Stimulated activated CD8-positive, alpha-beta memory T cell treated with anti-CD3 and anti-CD28 coated beads, Interleukin-7, amount 100 ng/mL, for 24 hours (primary cell): ENCODE measurements at places on chromosomes 13 and 19.

- DNase-seq = no peak
Observed at GRCh38 chr19:33706631-33707030, 84.9 kb downstream of the CHST8 start.

- no peak for DNase-seq
Observed at GRCh38 chr19:49502866-49503581, 6.8 kb downstream of the RPS11 start.

- DNase-seq = no peak
Observed at GRCh38 chr13:26015271-26016125, 36.3 kb downstream of the SHISA2 start.

DNA sequence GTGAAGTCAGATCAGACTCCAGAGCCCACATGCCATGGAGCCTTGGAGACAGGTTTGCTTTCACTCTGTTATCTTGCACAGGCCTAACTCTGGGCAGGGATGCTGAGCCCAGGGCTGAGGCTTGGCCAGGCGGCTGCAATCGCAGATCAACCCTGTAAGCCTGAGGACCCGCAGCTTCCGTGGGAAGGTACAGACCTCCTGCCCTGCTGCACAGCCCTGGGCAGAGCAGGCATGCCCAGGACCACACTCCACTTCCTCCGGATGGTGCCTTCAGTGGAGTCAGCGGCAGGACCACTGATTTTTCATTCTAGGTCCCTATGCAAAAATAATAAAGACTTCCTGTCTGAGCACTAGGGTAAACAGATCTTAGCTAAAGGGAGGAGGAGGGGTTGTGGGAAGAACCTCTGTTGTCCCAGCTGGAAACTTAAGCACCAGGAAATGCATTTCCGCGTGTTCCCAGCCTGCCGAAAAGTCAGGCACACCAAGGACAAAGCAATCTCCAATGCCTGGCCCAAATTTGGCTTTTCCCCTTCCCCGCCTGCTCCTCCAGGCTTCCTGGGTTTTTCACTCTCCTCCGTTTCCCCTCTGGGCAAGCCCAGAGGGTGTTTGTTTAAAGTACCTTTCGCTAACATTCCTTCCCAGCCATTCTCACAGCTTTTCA lies 87.3 kb downstream of the KCTD15 start:
- no peak for DNase-seq
